ENCODE measurements at places on chromosomes 12 and 14.

DNA sequence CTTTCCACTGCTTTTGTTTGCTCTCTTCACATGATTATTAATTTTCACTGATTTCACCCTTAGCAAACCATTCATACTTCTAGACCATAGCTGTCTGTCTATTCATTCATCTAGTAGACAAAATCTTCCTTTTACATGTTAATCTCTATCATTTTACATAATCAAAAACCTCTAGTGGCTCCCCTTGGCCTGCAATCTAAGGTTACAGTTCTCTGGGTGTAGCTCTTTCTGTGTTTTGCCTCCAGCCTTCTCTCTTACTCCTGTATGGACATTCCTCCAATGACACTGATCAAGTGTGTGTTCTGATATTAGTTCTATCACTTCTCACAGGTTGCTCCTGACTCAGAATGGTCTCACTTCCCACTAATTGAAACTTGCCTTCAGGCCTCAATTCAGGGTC, 56.4 kb downstream of the PRKCH start:
- DNase-seq, result no peak

- no peak for DNase-seq
Measured at GRCh38 chr12:4448371-4448940, 2.8 kb upstream of the FGF6 start.

GRCh38 chr12:95836185-95836609, 22.6 kb upstream of the SNRPF start:
- DNase-seq, result no peak

- no peak for DNase-seq
Measured at GRCh38 chr12:7709969-7710675, 1.1 kb upstream of the DPPA3 start.

- DNase-seq, result no peak
Measured at GRCh38 chr12:3718100-3718499, 34.8 kb downstream of the CRACR2A start.

GRCh38 chr14:71523630-71524319, 408.5 kb upstream of the RGS6 start:
- no peak for DNase-seq

DNA sequence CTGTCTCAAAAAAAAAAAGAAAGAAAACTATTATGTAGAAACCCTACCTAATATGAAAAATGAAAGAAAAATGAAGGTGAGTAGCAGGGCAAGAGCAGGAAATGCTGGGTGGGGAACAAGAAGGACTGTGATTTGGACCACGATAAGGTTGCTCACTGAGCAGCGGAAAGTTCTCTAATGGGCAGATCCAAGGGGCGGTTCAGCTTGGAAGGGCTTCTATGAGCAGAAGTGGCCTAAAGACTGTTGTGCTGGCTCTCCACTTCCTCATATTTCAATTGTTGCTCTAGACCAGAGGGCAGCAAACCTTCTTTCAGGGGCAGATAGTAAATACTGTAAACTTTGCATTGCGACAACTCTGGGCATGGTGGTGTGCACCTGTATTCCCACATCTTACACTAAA, 16.3 kb upstream of the NFYB start:
- no peak for DNase-seq

DNA sequence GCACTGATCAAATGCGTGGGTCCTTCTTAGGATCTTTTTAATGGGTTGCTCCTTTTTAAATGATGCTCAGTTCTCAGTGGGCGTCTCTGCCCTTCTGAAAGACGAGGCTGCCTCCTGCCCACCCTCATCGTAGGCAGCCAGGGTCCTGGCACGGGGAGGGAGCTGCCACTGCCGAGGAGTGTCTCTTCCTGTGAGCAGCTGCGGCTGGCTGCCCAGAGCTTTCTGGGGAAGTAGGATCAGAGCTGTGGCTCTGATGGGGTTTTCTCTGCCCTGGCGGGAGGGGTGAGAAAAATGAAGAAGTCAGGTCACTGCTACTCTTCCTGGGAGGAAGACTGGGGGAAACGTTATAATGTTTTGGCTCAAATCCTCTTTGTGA, 31.1 kb upstream of the BEGAIN start:
- no peak for DNase-seq

GRCh38 chr12:9910716-9911421, 21.3 kb downstream of the CLEC2A start:
- no peak for DNase-seq

GRCh38 chr12:70719672-70720420, 82.6 kb upstream of the PTPRB start:
- DNase-seq, result peak; percentile 21

DNA sequence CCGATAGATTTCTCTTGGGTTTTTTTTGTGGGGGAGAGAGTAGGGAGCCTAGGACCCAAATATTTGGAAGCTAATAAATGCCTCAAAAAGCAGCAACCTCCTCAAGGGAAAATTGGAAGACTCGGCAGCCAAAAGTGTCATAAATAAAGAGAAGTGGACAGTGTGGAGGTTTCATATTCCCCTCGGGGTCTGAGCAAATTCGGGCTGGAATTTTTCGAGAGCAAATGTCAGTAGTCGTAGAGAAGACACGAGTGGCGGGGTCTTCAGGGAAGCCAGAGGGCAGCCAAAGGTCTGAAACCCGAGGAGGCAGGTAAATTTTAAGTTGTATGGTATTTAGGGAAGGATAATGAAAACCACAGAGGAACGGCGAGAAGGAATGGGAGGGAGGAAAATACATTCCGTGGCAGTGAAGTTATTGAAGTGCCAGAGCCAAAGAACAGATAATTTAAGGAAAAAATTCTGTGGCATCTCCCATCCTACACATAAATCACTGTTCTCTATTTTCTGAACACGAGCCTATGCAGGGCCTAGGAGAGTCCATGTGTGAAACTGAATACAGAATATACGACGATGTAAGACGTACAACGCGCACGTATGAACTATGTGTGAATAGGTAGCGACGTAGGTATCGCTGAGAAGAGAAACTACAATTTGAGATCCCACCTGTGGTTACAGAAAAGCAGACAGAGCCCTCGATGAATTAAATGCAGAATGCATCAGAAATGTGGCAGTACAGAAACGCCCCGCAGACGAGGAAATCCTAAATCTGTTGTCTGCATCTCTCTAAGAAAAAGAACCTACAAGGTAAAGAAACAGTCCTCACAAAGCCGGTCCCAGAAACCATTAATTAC, 12.9 kb downstream of the BCL11B start:
- no peak for DNase-seq

- DNase-seq, result no peak
Measured at GRCh38 chr12:108586306-108586705, 11.6 kb downstream of the TMEM119 start.

DNA sequence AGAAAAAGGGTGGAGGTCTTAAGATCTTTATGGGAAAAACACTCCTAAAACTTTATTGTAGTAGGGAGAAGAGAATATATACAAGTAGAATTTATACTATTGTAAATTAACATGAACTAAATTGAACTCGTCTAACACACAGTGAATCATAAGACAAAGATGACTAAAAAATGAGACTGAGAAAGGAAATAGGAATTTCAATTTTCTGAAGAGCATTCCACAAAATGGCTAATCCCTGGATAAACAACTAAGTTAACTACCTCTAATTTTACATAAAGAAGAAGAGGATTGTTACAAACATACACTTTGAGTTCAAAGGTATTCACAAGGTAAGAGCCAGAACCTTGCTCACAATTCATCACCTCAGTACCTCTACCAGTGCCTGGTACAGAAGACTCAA, 2.0 kb downstream of the MAP4K5 start:
- DNase-seq, result no peak

DNA sequence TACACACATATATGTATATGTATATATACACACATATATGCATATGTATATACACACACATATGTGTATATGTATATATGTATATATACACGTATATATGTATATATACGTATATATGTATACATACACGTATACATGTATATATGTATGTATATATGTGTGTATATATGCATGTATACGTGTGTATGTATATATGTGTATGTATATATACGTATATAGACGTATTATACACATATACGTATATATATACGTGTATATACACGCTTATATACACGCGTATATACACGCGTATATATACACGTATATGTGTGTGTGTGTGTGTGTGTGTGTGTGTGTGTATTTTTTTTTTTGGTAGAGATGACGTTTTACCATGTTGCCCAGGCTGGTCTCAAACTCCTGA, 32.9 kb upstream of the ZNF740 start:
- DNase-seq, result no peak

DNA sequence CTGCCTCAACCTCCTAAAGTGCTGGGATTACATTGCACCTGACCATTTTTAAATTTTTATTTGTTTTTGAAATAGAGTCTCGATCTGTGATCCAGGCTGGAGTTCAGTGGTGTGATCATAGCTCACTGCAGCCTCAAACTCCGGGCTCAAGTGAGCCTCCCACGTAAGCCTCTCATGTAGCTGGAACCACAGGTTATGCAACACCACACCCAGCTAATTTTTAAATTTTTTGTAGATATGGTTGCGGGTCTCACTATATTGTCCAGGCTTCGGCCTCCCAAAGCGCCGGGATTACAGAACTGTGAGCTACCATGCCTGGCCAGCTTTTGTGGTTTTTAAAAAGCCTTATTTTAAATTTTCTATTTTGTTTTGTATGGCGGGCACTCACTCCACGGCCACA, 2.2 kb upstream of the DRAM1 start:
- DNase-seq, result no peak

All from amygdala (tissue), 56 donors.